ENCODE measurements at places on chromosomes 3 and 15. TPM values are rescaled to one million over a fixed set of nuclear protein-coding genes. Genes with fewer than 3 reads are reported as not detected.

DNA sequence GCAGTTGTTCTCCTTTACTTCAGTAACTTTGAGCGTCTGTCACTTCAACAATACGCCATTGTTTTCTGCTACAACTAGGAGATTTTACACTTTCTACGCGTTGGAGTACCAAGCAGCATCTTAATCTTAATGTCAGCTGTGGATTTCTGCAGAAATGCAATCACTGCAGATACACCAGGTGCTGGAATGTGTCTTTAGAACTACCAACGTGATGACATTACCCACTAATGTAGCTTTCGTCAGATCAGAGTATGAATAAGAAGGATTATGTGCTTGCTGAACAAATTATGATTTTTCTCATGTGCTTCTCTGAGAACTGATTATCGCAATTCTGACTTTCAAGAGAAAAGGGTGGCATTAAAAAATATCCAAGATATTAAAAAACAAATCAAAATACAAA, 77.5 kb upstream of the CNTN3 start:
- DNase-seq = no peak
- no peak overlapping the region for H3K27ac ChIP-seq
- no peak overlapping the region for H3K4me3 ChIP-seq
- no peaks in the 10 kb centered on the region for H3K4me1 ChIP-seq

GRCh38 chr15:63387748-63388493, 6.3 kb upstream of the CA12 start:
- no peak overlapping the region for H3K27ac ChIP-seq
- H3K27me3 ChIP-seq = peaks cover 22% of the 10 kb centered on the region
- H3K36me3 ChIP-seq = no peaks in the 10 kb centered on the region
- H3K4me1 ChIP-seq = peaks cover 7% of the 10 kb centered on the region

GRCh38 chr15:45855210-45855906, 220.5 kb downstream of the SQOR start:
- no peaks in the 10 kb centered on the region for H3K36me3 ChIP-seq
- no peak overlapping the region for H3K4me3 ChIP-seq
- H3K4me1 ChIP-seq = no peaks in the 10 kb centered on the region
- DNase-seq = no peak
- peaks cover 11% of the 10 kb centered on the region for H3K27me3 ChIP-seq

- no peaks in the 10 kb centered on the region for H3K36me3 ChIP-seq
- H3K27me3 ChIP-seq = no peaks in the 10 kb centered on the region
- H3K27ac ChIP-seq = no peak overlapping the region
- no peaks in the 10 kb centered on the region for H3K4me1 ChIP-seq
- DNase-seq = no peak
Measured at GRCh38 chr3:65779390-65779789, 259.3 kb downstream of the MAGI1 start.

- H3K27me3 ChIP-seq = peaks cover 85% of the 10 kb centered on the region
- no peak overlapping the region for H3K4me3 ChIP-seq
- peaks cover 13% of the 10 kb centered on the region for H3K4me1 ChIP-seq
- H3K27ac ChIP-seq = no peak overlapping the region
- no peak for DNase-seq
Measured at GRCh38 chr15:89375093-89376005, 40.7 kb upstream of the POLG start.

Gene LRTM1
- total RNA-seq = not detected
